ENCODE measurements at places on chromosomes 7 and 10.

DNA sequence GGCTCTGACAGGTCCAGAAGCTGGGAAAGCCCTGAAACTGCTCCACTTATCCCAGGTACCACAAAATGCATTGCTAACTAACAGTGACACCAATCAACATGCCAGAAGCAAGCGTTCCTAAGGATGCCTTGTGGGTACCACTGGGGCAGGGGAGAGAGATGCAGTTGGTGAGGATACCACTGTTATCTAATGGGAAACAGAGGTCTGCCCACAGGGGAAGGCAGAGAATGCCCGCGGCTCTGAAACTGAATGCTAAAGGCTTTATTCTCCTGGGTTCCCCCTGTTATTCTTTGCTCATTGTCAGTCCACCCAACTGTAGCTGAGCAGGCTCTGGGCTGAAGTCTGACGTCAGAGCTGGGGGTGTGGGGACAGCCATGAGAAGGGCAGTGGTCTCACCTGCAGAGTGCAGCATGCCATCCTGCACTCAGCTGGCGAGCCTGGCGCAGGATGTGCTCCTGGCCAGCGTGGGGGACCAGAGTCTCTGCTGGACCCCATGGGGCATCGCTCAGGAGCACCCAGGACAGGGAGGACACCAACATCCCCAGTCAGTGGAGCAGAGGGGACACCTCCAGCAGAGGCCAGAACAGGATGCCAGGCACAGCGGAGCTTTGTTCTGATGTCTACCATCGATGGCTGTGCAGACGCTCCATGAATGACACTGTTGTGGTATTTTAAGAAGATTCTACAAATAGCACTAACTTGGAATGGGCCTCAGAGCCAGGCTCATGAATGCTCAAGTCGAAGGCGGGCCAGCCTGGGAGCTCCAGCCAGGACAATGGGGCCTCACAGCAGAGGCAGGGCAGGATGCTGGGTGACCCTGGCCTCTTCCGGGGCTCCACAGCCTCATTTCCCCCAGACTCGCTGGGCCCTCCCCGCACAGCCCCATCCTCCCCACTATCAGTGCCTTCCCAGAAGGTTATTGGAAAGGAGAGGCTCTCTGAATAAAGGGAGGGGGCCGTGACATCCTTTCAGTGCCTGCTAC is 95.8 kb downstream of the ARHGAP22 start:
- DNase-seq: no peak

- no peak for DNase-seq
Measured at GRCh38 chr10:71321386-71321785, 2.3 kb downstream of the SLC29A3 start.

GRCh38 chr7:117459735-117460134 is 20.1 kb upstream of the CFTR start:
- DNase-seq: no peak

DNA sequence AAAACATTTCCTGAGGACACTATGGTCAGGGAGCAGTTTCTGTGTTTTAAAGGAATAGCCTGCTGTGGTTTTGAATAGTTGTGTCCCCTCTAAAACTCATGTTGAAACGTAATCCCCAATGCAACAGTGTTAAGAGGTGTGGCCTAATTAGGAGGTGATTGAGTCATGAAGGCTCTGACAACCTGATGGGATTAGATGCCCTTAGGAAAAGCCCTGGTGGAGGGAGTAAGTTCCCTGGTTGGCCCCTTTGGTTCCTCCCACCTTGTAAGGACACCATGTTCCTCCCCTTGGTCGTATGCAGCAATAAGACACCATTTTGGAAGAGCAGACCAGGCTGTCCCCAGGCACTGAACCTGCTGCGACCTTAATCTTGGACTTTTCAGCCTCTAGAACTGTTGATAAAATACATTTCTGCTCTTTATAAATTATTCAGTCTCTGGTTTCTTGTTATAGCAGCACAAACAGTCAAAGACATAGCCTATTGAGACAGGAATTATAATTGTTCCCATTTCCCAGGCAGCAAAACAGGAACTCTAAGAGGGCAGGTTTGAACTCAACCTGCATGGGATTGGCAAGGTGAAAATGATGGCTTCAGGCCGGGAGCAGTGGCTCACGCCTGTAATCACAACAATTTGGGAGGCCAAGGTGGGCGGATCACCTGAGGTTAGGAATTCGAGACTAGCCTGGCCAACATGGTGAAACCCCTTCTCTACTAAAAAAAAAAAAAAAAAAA is 20.5 kb upstream of the TNS3 start:
- no peak for DNase-seq

DNA sequence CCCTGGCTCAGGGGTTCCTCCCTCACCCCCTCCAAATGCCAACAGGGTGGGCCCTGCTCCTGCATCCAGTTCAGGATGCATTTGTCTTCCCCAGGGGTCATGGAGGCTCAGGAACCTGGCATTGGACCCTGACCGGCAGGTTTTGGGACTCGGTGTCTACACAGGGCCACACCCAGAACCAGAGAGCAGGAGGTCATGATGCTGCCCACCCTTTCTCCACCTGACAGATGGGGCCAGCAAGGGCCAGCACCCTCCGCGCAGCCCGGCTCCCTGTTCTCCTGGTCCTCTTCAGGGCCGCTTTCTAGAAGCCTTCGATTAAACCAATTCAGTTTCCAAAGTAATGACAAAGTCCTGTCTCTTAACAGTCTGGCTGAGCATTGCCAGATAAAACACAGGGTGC is 50.2 kb downstream of the CAMK2B start:
- no peak for DNase-seq

- no peak for DNase-seq
Measured at GRCh38 chr10:34237898-34238455, 577.1 kb downstream of the PARD3 start.

DNA sequence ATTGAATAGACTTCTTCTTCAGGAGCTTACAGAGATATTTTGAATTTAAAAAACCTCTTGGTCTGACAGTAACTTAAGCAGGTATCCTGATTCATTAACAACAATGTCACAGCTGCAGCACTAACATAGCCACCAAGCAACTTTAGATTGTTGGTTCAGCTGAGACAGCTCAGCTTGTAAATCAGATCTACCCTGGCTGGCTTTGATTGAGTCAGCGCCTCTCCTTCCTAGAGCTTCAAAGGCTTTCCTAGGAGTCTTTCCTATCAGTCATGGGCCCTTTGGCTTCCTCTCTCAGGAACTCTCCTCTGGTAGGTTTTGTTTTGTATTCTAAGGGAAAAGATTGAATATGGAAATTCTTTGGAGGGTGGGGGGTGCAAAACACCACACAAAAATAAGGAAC is 70.7 kb upstream of the STEAP4 start:
- DNase-seq: no peak

DNA sequence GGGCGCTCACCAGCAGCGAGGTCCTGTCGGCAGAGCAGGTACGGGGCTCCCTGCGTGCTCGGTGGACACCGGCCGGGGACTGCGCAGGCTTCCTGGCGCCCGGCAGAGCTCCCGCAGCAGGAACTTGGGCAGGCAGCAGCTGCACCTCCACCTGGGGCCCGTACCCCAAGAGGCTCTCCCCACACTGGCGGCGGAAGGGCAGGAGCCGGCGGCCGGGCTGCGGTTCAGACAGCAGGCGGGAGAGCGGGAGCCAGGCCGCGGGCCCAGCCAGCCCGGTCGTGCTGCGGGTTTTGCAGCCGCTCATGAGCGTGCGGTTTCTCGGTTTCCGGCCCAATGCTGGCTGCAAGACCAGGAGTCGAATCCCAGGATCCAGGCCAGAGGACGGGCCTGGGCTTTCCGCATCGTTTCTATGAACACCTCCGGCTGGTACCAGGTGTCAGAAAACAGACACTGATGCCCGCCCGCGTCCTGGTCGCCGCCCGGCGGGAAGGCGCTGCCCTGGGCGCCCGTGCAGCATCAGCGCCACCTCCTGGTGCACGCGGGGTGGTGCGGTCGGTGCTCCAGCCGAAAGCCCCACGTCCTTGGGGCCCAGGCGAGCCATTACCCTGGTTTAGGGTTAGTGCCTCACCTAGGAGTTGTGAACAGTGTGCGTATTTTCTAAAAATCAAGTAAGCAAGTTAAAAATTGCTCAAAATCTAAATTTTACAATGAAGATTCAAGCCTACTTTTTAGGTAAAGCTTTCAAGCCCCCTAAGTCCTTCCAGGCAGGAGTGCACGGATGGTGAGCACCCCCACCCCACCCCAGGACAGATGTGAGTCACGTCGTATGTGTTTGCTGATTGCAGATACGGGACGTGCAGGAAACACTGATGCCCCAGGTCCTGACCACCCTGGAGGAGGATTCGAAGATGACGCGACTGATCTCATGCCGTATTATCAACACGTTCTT is 47.4 kb upstream of the PRKAR1B start:
- peak; percentile 16 for DNase-seq

DNA sequence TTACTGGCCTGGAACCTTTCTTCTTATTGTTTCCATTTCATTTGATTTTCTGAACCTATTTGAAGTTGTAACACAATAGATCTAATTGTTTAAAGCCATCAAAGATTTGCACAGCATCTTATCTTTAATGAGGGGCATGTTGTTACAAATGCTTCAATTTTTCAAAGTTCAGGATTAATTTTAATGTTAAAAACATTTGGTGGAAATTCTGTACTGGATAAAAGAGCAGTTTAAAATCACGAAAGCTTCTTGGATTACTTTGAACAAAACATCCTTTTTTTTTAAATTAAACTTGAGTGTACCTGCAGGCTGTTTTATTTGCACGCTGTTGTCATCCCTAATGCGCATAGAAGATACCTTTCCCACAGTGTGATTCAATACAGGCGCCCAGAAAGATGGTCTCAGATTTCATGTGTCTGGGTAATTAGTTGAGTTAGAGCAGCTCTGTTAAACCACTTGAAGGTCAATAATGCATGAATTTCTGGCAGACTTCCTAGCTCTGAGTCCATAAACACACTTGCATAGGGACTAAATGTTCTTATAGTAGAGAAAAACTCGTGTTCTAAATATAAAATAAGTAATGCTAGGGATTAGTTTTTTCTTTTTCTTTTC is 29.3 kb upstream of the DDX50 start:
- no peak for DNase-seq

- DNase-seq: no peak
Measured at GRCh38 chr10:3907514-3907913, 122.5 kb upstream of the KLF6 start.

- no peak for DNase-seq
Measured at GRCh38 chr7:69448071-69448470, 150.2 kb upstream of the AUTS2 start.

GRCh38 chr10:44723619-44724325 is 187.4 kb upstream of the TMEM72 start:
- DNase-seq: no peak

- no peak for DNase-seq
Measured at GRCh38 chr7:25391295-25391861, 163.1 kb upstream of the NPVF start.

- no peak for DNase-seq
Measured at GRCh38 chr7:45074528-45075354, 14.0 kb downstream of the NACAD start.

DNA sequence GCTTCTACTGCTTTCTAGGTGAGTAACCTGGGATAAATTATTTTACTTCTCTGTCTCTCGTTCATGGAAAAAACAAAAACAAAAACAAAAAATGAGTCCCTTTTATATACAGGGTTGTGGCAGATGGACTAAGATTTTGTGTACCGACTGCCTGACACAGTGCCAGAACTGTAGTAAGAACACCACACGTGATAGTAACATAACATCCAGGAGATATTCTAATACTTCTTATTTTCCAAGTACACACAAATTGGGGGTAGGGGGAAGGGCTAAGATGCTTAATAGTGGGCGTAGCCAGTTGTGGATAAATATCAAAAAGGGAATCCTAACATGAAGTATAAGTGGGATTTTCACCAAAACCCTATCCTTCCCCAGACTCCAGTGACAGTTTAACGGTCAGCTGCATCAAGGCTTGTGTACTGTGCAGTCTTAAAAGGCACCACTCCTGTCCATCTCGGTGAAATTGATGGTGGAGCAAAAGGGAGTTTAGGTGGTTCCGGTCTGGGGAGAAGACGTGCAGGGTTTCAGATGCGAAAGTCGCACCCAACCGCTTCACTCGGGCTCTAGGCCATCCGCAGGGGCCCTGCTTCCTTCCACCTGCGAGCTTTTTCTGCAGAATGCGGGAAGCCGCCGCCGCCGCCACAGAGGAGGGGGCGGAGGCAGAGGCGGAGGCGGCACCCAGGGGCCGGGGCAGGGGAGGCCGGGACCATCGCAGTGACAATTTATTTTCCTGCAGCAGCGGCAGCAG is at the start of gene STAMBPL1:
Gene STAMBPL1, plus strand, starts transcription at position 712 of the 748 bp plus-strand sequence. CDS start 21,464 bp downstream, outside the sequence.
- DNase-seq: peak; percentile 59

DNA sequence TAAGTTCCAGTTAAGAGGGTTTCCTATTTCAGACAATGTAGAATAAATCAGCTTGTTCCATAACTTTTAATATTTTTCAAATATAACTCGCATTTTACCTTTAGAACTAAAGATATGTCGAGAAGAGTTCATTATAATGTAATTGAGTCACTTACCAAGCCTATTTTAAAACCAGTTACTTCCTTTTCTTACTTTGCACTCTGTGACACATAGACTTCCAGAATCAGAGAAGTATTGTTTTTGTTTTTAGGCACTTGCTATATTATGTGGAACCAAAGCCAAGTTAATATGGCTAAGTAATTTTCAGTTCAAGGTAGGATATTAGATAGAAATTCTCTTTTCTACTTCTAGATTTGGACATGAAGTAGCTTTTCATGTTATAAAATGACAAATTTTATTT is 182.7 kb upstream of the PRPS1L1 start:
- DNase-seq: no peak

- DNase-seq: no peak
Measured at GRCh38 chr7:100547872-100548271, 8.9 kb downstream of the AGFG2 start.

GRCh38 chr7:142864980-142865747 is 10.3 kb downstream of the EPHB6 start:
- DNase-seq: no peak

DNA sequence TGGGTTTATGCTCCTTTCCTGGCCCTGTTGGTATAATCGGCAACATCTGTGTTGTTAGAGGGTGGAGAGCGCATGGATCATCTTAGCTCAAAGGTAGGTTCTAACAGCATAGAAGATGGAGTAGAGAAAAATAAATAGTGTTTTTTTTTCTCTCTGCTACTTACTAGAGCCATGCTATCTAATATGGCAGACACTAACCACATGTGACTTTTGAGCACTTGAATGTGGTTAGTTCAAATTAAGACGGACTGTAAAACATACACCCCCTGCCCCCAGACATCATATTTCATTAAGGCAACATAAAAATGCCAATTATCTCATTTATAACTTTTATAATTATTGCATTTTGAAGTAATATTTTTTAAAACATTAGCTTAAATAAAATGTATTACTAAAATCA is 525.1 kb downstream of the KIF20B start:
- no peak for DNase-seq

GRCh38 chr7:22802426-22802825 is 20.2 kb downstream of the TOMM7 start:
- no peak for DNase-seq

GRCh38 chr7:101614939-101615302 is 14.2 kb downstream of the MYL10 start:
- DNase-seq: no peak

Measured in activated CD8-positive, alpha-beta memory T cell treated with anti-CD3 and anti-CD28 coated beads for 1 hour (primary cell).